ENCODE measurements at places on chromosomes 3 and 15.
A peak's percentile ranks its signal among the peaks of the same experiment; 100 is the strongest.

DNA sequence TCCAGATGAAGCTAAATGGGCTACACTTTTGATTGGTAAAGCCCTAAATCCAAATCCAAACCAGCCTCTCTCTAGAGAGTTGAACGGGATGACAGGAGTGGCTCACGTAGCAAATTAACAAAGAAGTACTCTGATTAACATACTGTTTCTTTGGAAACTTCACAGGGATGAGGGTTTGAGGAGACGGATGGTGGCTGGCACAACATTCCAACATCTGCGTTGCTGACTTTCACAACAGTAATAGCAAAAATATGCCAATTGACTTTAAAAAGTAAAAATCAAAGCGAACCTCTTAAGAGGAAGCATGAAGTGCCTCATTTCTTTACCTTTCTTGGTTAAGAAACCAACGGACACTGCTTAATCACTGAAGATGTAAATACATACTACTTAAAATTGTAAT is 181.4 kb downstream of the TBL1XR1 start:
- no peak for DNase-seq

DNA sequence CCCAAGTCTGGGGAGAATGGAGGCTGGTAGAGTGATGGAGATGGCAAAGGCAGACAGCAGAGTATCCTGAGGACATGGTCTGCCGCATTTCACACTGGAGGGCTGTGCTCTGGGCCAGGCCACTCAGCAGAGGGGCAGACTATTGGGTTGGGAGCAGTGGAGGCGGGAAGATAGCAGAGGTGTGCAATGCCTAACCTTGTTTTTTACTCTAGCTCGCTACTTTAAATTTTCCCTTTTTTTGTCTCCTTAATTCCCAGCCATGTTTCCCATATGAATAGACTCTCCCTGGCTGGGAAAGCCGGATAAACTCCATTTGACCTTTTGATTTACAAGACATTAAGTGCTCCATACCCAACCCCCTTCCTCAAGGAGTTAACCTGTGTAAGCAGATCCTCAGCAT is 33.5 kb upstream of the ST6GAL1 start:
- no peak for DNase-seq

DNA sequence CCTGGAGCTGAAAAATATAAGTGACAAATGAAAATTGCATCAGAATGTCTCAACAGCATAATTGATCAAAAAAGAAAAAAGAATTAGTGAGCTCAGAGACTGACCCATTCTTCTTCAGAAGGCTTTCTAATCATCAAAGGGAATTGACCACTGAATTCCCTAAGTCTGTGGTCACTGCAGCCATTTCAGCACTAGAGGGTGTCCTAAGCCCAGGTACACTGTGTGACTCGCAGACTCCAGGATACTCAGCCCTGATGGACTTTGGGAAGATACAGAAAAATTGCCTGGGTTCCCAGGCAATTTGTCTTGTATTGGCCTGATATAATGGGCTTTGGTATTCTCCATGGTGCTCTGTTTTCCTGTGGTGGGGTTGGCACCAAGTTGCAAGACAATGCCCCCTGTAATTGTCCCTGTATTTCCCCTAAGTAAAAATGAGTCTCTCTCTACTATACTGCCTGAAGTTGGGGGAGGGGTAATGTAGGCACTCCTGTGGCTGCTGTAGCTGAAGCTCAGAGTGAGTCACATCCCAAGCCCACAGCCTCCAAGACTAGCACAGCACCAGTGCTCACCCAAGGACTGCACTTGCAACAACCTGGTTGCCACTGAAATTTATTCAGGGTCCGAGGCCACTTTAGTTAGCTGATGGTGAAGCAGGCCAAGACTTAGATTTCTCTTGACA is 256.0 kb upstream of the STAC start:
- peak; percentile 6 for DNase-seq

DNA sequence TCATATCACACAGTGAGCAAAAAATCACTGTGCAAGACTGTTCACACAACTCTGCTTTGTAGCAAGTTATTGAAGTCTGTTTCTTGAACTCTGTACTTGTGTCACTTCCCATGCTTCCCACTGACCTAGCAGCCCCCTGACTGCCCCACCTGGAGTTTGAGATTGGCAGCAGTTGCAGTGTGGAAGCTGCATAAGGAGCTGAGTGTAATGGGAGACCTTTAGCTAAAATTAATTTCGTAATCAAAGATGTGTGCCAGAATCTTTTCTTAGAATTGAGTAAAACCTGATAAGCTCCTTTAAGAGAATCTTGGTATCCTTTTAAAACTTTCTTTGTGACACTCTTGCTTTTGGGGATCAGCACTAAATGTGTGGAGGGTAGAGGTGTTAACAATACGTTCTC is 42.8 kb downstream of the NKIRAS1 start:
- no peak for DNase-seq

- no peak for DNase-seq
These were observed 54.8 kb downstream of the MESD start for GRCh38 chr15:80934761-80935221.

- no peak for DNase-seq
These were observed 27.1 kb downstream of the CFAP161 start for GRCh38 chr15:81161160-81161673.

DNA sequence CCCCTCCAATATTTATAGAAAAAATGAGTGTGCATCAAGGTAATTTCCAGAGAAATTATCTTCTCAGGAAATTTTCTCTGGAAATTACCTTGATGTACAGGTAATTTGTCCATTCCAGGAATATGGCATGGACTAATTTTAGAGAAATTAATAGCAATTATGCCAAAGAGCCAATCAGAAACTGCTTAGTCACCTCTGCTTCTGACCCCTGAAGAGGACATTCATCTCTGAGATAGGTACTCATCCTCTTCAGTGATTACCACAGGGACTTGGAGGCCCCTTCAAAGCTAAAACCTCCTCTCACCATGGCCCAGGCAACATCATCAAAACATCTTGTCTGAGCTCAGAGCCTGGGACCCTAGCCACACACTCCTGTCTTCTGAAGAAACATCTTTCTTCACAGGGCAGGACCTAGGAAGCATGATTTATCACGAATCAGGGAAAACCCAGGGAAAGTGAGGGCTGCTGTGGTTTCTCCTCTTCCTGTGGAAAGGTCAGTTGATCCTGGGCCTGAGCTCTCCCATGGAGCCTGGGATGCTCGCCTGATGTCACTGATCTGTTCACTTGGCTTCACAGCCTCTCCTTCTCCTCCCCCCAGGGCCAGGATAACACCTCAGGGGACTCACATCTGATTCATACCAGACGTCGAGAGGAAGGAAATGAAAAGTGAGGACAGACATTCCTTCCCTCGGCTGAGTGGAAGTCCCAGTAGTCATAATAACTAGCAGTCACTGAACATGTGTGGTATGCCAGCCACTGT is 210.5 kb downstream of the DTWD1 start:
- no peak for DNase-seq

DNA sequence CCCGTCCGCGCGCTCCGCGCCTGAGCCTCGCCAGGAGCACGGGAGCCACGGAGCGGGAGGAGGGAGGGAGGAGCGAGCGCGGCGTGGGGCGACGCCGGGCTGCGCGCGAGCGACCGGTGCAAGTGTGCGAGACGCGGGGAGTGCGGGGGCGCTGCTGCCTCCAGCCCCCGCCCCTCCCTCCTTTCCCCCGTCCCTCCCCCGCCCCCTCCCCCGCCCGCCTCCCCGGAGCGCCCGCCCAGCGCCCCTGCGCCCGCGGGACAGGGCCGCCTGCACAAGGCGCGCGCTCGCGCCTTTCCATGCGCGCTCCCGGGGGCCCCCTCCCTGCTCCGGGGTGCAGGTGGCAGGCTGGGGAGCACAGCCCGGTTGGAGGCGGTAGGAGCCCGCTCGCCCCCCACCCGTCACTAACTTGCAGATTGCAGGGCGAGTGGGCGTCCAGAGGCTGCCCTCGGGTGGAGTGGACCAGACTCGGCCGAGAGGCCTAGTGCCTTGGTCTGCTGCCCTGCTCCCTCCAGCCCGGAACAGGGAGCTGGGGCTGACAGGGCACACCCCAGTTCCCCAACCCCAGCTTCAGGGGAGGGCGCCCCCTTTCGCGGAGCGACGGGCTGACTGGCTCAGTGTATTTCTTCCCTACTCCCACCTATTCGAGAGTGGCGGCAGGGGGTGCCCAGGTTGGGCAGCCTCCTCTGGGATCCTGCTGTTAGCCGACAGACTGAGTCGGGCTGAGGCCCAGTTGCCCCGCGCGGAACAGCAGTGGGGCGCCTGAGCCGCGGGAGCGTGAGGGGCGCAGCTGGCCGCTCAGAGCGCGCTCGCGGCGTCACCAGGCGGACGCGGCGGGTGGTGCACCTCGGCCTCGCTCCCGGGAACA is at the start of gene WNT7A:
TSS of gene WNT7A (minus strand) at position 126 of the 865 bp plus-strand sequence. CDS start 255 bp downstream, outside the sequence.
- peak; percentile 26 for DNase-seq

DNA sequence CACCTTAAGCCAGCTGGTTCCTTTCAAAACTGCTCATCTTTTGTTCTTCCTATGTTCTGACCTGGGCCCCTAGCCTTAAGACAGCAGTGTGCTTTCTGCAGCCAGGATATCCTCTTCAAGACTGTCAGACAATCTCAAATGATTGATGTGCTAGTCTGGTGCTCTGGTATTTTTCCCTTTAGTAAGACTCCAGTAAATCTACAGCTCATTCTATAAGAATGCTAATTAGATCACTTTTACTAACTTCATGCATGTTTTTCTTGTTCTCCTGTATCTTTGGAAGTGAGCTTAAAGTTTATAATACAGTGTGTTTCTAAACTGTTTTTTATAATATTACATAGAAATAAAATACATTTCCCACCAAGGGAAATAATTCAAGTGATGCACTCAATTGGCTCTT is 220.9 kb upstream of the NANOGP8 start:
- no peak for DNase-seq

- peak; percentile 47 for DNase-seq
These were observed 49.5 kb downstream of the APBA2 start for GRCh38 chr15:28935316-28935715.

DNA sequence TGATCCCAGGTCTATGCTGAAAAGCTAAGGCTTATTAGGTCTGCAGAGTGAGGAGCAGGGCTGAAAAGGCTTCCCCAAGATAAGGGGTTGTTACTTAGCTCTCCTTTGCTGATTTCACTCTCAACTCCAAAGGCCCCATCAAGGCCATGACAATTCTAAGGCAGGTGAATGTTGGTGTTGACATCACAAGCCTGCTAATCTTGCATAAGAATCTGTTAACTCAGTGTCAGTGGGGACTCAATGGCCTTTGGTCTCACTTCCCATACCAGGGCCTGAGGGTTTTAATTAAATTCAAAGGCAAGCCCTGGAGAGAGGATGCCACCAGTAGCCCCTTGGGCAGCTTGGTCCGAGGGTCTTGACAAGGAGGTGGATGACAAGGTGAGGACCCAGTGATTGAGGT is 9.4 kb upstream of the ALAS1 start:
- DNase-seq, result no peak
